ENCODE measurements at places on chromosomes 11 and 22.

DNA sequence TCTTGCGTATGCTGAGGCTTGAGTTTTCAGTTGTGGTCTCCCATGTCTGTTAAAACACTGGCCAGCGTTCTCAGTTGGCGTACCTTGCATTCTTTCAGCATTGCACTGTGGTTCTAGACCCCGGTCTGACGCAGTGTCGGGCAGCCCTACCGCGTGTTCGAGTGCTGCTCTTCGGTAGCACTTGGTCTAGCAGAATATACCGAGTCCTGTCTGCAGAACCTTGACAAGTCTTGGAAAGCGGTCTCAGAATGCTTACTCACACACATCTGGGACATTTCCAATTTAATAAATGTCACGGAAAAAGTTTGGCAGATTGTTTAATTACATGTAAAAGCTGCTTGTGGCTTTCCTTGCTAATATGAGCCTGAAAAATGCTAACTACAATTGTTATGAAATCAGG lies 32.6 kb downstream of the PPFIA1 start:
- DNase-seq, result peak; percentile 87

GRCh38 chr11:57263351-57263750 lies 26.3 kb upstream of the APLNR start:
- no peak for DNase-seq

- DNase-seq, result no peak
Observed at GRCh38 chr22:23243006-23243573, 62.8 kb downstream of the BCR start.

- no peak for DNase-seq
Observed at GRCh38 chr11:73040046-73040445, 102.1 kb downstream of the FCHSD2 start.

GRCh38 chr11:44065161-44065661 lies 859 bp upstream of the ACCS start:
- DNase-seq, result no peak

GRCh38 chr11:116742104-116742503 lies 30.7 kb downstream of the BUD13 start:
- peak; percentile 28 for DNase-seq

GRCh38 chr11:101835506-101836063 lies 79.2 kb upstream of the CEP126 start:
- peak; percentile 22 for DNase-seq

GRCh38 chr11:2748814-2749554 lies 49.2 kb upstream of the KCNQ1OT1 start:
- DNase-seq, result no peak

GRCh38 chr11:34855021-34855753 lies 61.0 kb downstream of the APIP start:
- no peak for DNase-seq

DNA sequence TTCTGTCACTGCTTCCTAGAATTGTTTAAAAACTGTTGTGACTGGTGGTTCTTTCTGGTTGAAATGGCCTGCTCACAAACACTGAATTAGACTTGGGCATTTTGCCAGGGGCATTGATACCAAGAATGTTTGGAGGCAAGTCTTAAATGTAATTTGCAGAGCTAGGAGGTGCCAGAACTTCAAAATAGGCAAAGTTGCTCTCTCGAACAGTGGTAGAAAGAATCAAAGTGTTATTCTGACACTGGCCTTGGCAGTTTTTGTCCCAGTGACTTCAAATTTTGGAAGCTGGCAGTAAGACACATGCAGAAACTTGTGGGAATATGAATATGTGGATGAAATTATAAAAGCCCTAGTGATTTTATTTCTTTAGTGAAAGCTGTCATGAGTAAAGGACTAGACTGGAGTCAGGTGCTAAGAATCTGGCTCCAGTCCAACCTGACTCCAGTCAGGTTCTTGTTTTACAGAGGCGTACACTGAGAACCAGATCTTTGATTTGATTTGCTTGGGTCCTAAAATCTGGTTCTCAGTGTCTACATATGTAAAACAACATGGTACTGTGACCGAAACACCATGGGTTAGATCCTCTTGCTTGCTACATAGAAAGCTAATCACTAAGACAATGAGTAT lies 20.9 kb downstream of the SVIP start:
- DNase-seq, result no peak

DNA sequence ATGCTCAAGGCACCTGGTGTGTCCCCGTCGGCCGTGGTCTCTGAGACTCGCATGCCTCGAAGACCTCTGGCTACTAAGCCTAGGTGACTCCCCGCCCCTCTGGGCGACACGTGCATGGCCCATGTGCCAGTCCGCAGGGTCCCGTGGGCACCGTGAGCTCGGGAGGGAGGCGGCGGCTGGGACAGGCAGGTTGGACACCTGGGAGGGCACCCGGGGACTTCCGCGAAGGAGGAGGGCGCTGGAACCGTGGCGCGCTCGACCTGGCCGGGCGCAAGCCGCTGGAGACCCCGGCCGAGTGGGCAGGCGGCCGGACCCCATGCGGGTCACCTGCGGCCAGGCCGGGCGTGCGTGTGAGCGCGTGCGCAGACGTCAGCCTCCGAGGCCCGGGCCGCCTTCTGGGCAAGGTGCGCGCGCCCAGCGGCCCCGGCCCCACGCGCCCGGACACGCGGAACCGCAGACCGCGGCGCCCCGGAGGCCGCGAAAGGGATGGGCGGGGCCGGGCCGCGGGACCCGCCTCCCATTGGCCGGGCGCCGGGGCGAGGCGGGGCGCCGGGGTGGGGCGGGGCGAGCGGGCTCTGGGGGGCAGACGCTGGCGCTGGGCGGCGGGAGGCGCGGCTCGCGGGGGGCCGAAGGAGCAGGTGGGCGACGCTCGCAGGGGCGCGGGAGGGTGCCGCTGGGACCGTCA lies 579 bp upstream of the RASD2 start:
- DNase-seq, result no peak

GRCh38 chr11:10488934-10489691 lies 34.0 kb downstream of the AMPD3 start:
- DNase-seq, result no peak

GRCh38 chr11:13313005-13313819 lies 35.6 kb downstream of the BMAL1 start:
- peak; percentile 54 for DNase-seq

DNA sequence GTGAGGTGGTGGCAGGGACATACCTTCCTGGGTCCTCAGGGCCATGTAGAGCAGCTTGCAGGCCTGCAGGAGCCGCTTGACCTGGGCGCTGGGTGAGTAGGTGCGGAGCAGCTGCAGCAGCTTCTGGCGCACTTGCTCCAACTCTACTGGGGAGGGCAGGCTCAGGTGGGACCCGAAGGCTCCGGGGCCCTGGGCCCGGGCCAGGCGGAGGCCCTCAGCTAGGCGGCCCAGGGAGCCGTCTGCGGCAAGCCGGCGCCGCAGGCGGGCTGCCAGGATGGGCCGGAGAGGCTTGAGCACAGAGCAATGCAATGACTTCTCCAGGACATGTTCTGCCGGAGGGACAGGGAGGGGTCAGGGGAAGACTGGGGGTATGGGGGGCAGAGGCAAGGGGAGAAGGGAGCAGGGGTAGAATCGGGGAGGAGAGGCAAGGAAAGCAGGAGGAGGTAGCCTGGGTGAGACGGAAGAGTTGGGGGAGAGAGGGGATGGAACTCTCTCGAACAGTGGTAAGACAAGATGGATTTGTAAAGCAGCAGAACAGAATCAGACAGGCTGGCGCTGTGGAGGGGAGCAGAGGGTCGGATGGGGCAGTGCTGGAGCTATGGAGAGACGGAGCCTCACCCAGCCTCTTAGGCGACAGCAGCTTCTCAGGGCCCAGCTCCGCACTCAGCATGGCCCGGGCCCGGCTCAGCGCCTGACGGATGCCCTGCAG lies 2.2 kb downstream of the RIN1 start:
- no peak for DNase-seq

- DNase-seq, result no peak
Observed at GRCh38 chr11:76515494-76515893, 70.7 kb downstream of the EMSY start.

DNA sequence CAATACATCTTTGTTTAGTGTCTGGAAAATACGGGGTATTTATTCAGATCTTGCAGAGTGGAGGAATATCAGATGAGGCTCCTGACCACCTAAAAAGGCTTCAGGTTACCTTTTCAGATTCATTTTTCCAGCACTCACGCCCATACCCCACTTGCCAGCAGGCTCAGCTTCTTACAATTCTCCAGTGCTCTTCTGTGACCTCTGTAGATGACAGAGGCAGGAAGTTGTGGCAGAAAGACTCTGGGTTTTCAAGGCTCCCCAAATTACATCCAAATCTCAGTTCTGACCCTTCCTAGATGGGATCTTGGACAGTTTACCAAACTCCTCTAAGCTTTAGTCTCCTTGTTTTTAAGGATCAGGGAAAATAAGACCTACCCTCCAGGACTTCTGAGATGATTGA lies 61.1 kb downstream of the SYTL2 start:
- no peak for DNase-seq

DNA sequence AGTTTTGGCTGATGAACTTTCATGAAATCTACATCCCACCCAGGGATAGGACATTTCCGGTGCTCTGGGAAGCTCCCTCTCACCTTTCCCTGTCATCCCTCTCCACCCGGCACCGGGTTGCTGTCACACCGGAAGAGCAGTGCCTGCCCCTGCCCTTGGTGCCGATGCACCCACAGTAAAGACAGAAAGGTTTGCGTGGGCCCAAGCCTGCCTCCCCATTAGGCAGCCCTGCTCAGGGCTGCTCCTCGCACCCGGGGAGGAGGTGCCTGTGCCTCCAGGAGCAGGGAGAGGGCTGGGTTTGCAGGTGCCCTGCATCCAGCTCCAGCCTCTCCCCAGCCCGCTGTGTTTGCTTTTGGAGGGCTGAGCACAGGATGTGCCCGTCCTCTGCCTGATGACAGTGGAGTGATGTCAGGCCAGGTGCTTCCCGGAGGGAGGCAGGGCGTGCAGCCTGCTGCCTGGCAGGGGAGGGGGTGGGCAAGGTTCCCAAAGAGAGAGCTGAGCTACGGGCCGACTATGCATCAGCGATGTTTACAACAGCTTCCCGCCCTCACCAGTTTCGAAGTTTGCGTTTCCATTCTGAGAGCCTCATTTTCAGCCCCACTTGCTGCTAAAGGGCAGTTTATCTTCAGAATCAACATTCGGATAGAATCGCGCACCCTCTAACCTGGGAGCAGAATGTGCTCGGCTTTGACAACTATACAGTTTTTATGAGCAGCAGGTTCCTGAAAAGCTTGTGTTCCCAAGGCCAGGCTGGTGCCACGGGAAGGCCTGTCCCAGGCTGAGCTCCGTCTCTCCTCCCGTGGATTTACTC lies 83.2 kb upstream of the CLDN5 start:
- no peak for DNase-seq

DNA sequence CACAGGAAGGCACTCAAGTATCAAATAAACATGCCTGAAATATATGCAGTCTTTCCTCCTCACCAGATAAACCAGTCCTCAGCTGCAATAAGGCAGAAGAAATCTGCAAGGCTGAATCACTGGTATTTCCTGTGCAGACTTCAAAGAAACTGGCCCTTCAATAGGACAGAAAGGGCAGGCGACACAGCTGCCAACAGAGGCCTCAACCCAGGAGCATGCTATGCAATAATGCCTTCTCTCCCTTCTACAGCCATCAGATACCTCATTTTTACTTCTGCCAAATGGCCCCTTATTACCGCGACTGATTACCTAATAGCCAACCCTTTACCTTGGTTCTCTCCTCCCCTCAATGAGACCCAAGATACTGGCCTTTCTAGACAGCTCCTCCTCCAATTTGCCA lies 8.0 kb downstream of the NUMA1 start:
- DNase-seq, result peak; percentile 61

DNA sequence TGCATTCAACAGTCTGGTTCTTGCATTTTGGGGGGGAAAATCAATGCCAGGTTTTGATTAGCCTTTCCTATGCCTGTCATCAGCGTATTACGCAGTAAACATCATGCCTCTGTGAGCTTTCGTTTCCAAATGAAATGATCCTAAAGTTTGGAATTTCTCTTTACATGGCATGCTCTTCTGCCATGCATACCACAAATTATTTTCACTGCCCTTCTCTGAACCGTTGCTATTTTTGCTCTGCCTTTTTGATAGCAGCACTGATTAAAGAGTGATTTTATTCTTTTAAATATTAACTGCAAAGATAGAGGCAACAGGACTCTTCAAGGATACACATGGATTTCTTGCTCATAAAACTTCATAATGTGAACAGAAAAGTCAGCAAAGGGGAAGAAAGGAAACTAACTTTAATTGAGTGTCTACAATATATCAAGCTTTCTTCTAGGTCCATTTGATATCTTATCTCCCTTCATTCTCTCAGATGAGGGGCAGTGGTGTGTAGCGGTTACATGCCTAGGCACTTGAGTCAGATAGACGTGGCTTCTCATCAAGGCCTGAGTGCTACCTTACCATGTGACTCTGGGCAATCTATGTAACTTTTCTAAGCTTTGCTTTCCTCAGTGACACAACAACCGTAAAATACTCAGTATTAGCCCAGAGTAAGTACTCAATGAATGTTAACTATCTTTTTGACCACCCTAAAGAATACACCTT lies 25.0 kb upstream of the FZD4 start:
- no peak for DNase-seq

DNA sequence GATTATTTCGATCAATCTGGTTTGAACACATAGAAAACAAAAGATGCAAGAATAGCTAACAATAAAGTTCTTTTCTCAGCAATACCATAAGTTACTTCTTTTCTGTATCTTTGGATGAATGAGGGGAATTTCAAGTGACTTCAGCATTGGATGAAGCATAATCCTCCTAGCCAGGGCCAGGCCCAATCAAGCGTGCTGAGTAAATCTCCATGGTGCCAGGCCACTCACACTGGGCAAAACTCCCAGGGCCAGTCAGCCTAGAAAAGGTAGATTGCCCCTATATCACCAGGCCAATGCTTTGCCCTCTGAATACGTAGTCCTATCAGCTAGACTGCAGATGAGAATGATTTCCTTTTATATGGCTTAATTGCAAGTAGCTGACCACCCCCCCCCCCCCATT lies 6.0 kb downstream of the CNTF start:
- peak; percentile 59 for DNase-seq

- DNase-seq, result no peak
Observed at GRCh38 chr11:130780437-130780836, 135.8 kb downstream of the SNX19 start.

- DNase-seq, result no peak
Observed at GRCh38 chr11:10506008-10506370, 35.0 kb downstream of the RNF141 start.

DNA sequence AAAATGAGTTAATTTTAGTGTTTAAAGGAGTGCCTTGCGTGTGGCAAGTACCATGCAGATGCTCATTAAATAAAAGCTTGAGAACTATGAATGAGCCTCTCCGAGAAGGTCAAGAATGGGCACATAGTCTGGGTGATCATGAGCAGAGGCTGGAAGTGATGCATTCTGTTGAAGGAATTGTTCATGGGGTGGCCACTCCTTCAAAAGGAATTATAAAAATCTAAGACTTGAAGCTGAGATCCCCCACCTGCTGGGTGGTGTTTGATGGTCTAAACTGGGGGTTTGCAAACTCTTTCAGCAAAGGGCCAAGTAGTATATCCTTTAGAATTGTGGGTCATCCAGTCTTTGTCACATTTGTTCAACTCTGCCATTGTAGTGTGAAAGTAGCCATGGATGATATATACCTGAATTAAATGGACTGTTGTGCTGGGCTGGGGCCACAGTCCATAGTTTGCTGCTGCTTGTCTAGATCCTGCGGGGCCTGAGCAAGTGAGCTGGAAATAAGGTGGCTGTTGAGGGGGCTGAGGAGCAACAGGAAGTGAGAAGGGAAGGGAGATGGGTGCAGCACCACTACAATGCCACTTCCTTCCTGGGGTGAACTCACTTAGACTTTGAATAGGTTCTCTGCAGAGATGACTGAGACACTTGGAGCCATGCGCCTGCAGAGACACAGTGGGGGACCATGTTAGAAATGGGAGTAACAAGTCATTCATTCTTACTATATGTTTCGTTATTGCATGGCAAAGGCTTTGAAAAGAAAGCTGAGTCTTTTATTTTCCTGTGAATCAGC lies 179.0 kb downstream of the SNX19 start:
- DNase-seq, result no peak

Measured in fibroblast of mammary gland (primary cell).